ENCODE measurements at places on chromosomes 6 and 20.

DNA sequence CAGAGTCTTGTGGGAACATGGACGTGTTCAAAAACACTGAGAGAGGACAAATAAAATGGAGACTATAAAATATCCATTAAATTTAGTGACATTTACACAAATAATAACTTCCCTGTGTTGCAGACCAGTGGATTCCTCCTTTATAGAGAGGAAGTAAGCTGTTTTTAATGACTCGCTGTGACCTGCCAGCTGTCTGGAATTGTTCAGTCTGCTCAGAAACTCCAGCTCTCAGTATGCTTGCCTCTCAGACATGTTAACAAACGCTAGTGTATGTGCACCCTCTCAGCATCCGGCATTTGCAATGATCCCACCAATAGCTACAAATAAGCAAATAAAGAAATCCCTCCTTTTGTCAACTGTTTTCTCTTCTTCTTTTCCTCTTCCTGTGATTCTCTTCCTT is 158.0 kb upstream of the TCF21 start:
- no peak for DNase-seq

DNA sequence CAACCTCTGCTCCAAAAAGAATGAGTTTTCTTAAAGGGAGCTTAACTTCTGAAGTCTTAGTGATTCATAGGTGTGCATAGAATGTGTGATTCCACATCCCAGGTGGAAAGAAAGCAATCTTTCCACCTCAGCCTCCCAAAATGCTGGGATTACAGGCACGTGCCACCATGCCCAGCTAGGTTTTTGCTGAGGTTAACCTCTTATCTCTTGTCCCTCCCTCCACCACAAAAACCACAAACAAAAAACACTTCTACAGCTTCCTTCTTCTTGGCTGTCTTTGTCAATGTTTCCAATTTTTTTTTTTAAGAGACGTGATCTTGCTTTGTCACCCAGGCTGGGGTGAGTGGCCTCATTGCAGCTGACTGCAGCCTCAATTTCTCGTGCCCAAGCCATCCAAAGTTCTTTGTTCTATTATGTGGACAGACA is 8.1 kb upstream of the CSE1L start:
- DNase-seq, result peak; percentile 14

GRCh38 chr6:108134213-108134970 is 31.4 kb upstream of the NR2E1 start:
- no peak for DNase-seq

GRCh38 chr6:168155193-168155592 is 76.2 kb upstream of the FRMD1 start:
- DNase-seq, result no peak

DNA sequence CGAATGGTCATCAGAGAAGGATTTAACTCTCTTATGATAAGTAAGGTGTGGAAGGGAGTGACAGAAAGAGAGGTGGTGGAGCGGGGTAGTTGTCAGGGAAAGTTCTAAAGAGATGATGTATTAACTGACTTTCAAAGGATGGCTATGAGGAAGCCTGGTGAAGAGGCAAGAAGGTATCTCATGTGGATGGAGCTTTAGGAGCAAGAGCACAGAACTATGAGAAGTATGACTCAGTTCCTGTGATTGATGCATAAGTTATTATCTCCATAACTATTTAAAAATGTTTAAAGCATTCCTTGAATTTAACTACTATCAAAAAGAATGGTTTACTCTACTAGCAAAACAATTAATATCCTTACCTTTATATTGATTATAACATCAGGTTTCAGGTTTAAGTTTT is 28.8 kb downstream of the AK9 start:
- DNase-seq, result no peak

DNA sequence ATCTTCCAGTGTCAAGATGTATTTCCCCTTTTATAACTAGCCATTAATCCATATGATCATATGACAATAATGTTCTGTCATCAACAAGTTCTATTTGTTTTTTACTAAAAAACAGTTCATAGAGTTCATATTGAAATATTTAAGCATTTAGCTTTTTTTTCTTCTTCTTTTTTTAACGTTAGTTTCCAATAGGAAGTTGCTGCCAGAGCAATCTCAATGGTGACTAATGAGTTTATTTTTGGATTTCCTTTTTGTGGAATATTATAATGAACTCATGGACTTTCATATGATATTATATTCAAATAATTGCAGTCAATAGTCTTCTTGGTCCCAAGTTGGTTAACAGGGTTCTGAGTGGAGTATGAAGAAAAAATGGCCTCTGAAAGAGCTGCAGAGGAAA is 343.3 kb downstream of the BCKDHB start:
- DNase-seq, result no peak

GRCh38 chr20:49584418-49585382 is 16.8 kb upstream of the PTGIS start:
- no peak for DNase-seq

- DNase-seq, result no peak
Measured at GRCh38 chr20:63274381-63275228, 2.0 kb downstream of the ARFGAP1 start.

- no peak for DNase-seq
Measured at GRCh38 chr6:16731478-16732051, 29.7 kb downstream of the ATXN1 start.
